Left renal pelvis (tissue), 4 donors: ENCODE measurements at places on chromosomes 2 and 18. TPM values are rescaled to one million over a fixed set of nuclear protein-coding genes. Genes with fewer than 3 reads are reported as not detected.

The FZD7 gene
- 131 TPM for polyA plus RNA-seq

The TGFA gene
- 19.4 TPM for polyA plus RNA-seq

DNA sequence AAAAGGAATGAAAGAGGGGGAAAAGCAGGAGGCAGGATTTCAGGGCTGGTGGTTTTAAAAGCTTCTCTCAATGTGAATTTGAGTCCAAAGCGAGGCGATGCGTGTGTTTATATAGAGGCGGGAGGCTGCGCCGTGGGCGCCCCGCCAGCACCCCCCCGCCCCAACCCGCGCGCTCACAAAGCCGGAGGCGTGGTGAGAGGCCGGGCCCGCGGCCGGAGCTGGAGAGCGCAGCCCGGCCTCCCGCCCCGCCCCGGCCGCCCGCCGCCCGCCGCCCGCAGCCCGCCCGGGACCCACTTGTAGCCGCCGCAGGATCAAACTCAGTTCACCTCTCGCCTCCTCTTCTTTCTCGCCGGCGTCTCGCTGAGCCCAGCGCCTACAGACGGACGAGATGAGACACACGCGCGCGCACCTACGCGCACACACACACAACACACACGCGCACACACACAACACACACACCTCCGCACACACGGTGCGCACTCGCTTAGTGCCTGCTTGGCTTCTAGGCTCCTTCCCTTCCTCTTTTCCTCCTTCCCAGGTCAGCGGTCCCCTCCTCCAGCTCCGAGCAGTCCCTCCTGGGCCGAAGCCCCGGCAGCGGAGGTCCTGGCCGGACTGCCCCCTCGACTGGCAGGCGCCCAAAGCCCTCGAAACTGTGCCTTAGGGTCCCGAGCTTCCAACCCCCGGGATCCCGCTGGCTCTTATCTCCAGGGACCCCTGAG lies 1.3 kb upstream of the CYP26B1 start:
- no peak for DNase-seq

DNA sequence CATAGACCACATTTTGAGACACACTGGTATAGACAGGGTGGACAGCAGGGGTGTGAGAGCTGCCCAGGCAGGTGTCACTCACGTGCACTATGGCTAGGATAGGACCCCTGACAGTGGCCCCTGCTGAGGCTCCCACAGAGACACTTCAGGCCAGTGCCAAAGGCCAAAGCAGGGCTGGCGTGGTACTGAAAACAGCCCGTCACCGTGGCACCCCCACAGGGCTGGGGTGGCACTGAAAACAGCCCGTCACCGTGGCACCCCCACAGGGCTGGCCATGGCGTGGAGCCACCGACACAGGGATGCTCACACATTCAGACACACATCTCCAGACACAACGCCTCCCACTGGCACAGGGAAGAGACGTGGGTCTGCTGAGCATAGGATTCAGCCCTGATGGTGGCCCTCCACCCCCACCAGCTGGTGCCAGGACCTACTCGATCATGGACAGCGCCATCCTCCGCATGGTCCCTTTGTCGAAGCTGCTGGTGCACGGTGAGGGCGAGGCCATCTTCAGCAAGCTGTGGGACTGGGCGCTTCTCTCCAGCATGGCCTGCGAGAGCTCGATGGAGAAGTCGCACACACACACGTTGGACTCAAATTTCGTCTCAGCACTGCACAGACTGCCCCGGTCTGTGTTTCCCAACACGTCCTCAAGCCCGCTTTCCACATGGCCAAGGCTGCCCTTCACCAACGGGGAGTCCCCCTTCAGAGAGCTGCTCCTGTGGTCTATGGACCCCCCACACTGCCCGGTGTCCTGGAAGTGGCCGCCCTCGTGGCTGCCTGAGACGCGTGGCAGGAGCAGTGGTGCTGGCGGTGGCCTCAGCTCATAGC lies 34.1 kb downstream of the ANKMY1 start:
- DNase-seq: no peak

The PXDN gene
- 161 TPM for polyA plus RNA-seq

DNA sequence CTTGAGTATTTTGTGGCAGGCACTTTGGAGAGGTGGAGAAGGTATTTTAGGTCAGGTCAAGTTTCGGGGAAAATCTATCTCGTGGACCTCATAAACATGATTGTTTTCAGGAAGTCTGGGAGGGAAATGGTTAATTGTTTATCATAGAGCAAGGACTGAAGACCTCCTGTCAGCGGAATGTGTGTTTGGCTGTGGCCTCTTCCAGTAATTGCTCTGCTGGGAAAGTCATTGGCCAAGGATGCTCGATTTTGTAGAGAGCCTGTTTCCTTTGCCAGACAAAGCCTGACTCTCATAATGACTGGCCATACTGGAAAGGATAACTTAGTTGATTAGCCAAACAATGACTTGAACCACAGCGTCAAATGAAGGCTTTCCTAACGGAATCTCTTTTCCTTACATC lies 30.0 kb downstream of the IL1R2 start:
- DNase-seq: no peak

The UGT1A3 gene
- not detected for polyA plus RNA-seq

The SERPINE2 gene
- 123 TPM for polyA plus RNA-seq

DNA sequence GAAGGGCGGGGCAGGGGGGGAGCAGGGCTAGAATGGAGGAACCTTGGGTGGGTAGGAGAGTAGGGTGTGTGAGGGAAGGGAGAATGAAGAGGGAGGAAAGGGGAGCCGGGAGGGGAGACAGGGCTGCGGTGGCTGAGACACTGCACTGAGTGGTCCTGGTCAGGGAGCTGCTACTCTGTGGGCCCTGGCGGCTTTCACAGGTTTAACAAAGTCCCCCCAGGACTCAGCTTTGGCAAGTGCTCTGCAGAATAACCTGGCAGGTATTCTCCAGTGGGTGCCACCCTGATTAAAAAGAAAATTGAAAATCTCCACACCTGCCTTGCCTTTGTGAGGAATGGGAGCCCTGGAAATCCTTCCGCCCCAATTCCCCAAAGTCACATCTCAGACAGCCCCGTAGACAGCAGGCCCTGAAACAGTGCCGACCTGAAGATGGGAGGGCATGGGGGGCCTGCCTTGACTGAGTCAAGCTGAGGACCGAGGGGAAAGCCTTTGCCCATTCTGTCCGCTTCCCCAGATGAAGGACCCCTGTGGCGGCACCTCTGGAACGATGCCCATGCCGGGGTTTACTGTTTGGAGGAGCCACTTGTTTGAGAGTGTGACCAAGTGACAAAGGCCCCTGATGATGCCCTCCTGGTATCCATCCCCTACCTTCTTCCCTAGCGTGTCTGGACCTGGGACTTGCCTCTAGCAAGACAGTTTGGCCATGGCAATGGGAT lies 43.6 kb upstream of the OTOS start:
- DNase-seq: no peak

DNA sequence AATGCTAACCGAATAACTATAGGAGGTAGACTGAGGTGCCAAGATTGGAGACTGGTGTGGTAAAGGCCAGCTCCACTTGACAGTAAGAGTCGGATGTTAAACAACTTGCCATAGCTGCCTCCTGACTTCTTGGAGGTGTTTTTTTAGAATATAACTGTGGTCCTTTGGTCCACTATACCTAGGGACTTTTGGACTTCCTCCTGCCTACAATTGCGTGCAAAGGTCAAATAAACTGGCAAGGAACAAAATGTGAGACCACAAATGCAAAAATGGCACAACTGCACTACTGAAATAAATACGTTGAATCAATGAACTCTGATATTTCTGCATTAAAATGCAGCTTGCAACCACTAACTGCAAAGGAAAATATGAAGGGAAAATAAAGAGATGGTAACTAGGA lies 338.6 kb downstream of the NRXN1 start:
- DNase-seq: no peak

The CTLA4 gene
- 0.19 TPM for polyA plus RNA-seq

The POU3F3 gene
- 92.1 TPM for polyA plus RNA-seq

GRCh38 chr2:100243631-100244030 lies 78.7 kb downstream of the LONRF2 start:
- DNase-seq: no peak

The IL36RN gene
- polyA plus RNA-seq: not detected

GRCh38 chr2:18750672-18751554 lies 161.5 kb upstream of the NT5C1B start:
- DNase-seq: no peak

The VRK2 gene
- polyA plus RNA-seq: 18.5 TPM

DNA sequence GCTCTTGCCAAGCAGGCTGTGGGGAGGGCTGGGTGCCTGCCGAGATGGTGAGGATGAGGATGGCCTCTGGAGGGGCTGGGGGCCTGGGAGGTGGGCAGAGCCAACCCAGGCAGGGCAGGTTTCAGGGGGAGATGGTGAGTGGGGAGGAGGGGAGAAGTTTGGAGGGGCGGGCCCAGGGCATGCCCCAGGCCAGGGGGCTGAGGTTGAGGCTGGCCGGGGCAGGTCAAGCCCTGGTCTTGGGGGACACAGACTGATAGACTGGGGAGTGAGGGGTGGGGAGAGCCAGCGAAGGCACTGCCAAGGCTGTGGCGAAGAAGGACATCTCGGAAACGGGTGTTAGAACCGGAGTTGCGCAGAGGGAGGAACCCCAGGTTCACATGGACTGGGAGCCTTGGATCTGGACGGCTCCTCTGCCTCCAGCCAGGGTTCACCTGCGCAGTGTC lies 12.6 kb downstream of the CAPN10 start:
- DNase-seq: no peak

The UGT1A9 gene
- 0.18 TPM for polyA plus RNA-seq

The PKDCC gene
- polyA plus RNA-seq: 290 TPM

The PSMA8 gene
- polyA plus RNA-seq: not detected

The SP100 gene
- 30.3 TPM for polyA plus RNA-seq

- no peak for DNase-seq
Observed at GRCh38 chr2:132757002-132757589, 87.1 kb upstream of the LYPD1 start.

The SH3BP4 gene
- 43.6 TPM for polyA plus RNA-seq

The ANKRD23 gene
- polyA plus RNA-seq: 4.5 TPM

- DNase-seq: no peak
Observed at GRCh38 chr2:118150294-118150693, 62.0 kb downstream of the INSIG2 start.

DNA sequence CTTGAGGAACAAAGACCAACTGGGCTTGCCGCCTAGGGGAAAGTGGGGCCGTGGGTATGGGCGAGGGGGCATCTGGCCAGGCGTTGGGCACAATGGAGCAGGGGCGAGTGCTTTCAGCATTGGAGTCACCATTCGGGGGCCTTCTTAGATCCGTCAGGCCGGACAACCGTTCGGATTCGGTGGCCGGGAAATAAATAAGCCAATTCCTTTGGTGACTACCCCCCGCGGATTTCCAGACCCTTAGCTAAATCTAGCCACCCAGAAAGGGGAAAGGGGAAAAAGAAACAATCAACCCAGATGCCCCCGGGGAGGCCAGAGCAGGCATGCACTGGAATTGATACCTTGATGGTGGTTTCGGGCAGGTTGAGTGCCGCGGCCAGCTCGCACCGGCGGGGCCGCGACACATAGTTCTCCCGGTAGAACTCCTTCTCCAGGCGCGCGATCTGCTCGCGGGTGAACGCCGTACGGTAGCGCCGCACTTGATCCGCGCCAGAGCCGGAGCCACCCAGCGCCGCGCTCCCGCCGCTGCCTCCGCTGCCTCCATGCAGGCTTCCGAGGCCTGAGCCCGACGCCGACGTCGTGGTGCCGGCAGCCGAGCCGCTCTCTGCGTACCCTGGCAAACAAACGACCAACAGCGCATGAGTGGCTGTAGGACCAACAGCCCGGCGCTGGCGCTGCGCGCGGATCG lies 1.8 kb downstream of the EVX2 start:
- no peak for DNase-seq

GRCh38 chr2:101145406-101145805 lies 5.8 kb downstream of the TBC1D8 start:
- DNase-seq: no peak

DNA sequence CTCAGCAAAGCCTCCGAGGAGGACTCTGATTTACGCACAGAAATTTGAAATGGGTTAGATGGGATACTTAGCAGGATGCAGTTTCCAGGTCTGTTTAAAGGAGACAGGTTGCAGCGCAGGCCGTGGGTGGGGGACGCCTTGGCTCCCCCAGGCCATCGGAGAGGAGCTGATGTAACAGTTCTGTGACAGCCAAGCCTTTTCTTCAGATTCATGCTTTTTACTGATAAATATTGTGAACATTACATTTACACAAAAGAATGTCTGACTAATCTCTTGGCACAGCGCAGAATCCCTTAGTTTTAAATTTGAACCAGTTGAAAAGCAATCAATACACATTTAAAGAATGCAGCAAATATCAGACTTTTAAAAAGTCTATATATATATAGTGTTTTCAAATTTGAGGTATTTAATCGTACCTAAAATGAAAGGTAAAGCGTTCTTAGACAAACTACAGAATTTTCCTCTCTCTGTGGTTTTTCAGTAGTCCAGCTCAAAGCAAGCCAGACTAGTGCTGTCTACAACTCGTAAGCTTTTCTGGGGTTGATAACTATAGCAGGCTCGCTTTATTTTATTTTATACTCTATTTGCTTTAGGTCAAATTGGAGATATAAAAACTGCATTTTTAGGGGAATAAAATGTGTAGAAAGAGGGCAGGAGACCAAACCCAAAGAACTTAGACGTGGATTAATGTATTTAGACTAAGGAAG lies 221.9 kb downstream of the PIEZO2 start:
- DNase-seq: no peak

DNA sequence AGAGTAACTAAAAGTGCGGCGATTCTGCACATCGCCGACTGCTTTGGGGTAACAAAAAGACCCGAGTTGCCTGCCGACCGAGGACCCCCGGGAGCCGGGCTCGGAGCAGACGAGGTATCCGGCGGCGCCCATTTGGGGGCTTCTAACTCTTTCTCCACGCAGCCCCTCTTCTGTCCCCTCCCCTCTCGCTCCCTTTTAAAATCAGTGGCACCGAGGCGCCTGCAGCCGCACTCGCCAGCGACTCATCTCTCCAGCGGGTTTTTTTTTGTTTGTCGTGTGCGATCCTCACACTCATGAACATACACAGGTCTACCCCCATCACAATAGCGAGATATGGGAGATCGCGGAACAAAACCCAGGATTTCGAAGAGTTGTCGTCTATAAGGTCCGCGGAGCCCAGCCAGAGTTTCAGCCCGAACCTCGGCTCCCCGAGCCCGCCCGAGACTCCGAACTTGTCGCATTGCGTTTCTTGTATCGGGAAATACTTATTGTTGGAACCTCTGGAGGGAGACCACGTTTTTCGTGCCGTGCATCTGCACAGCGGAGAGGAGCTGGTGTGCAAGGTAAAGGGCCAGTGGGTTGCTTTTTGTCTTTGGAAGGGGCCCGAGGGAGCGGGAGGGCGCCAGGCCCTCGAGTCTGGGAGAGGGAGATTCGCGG lies 1.4 kb downstream of the TRIB2 start:
- no peak for DNase-seq

- DNase-seq: no peak
Observed at GRCh38 chr18:23712445-23712844, 23.2 kb downstream of the LAMA3 start.

DNA sequence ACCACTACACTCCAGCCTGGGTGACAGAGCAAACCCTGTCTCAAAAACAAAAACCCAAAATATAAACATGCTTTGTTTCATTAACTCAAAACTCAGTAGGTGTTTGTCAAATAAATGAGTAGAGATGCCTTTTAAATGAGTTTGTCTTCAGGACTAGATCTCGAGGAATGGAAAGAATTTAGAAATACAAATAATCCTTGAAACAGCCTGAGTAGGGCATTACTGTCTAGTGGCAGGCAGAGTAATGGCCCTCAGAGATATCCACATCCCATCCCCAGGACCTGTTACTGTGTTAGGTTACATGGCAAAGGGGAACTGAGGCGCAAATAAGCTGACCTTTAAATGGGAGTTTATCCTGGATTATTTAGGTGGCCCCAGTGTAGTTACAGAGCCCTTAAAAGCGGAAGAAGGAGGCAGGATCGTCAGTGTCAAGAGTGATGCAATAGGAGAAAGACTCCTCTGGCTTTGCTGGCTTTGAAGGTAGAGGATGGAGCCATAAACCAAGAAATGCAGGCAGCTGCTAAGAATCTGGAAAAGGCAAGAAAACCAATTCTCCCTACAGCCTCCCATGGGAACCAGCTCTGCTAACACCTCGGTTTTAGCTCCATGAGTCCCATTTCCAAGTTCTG lies 63.0 kb downstream of the CABLES1 start:
- no peak for DNase-seq
